Melanocyte of skin (primary cell): ENCODE measurements at places on chromosomes 12 and 14. TPM values are rescaled to one million over a fixed set of nuclear protein-coding genes. Genes with fewer than 3 reads are reported as not detected.

KIF5A gene
- total RNA-seq = 0.34 and 0.36 TPM in 2 replicates

CCDC197 gene
- total RNA-seq = not detected in 2 replicates

PDE3A gene
- total RNA-seq = 66.3 and 124 TPM in 2 replicates

CARMIL3 gene
- total RNA-seq = 0.73 and 1.7 TPM in 2 replicates

PYGL gene
- 117 and 444 TPM in 2 replicates for total RNA-seq

NXPH4 gene
- total RNA-seq = 0.33 and 0.62 TPM in 2 replicates

KIF21A gene
- 9.7 and 17.9 TPM in 2 replicates for total RNA-seq

IL22 gene
- not detected in 2 replicates for total RNA-seq

RNF212B gene
- total RNA-seq = not detected in 2 replicates

SLC7A8 gene
- total RNA-seq = 22.5 and 43.3 TPM in 2 replicates

PLCZ1 gene
- total RNA-seq = not detected in 2 replicates

CMTM5 gene
- total RNA-seq = 0.67 and 1.2 TPM in 2 replicates

ARL6IP4 gene
- total RNA-seq = 121 and 136 TPM in 2 replicates

AQP2 gene
- total RNA-seq = not detected in 2 replicates
